ENCODE measurements at places on chromosomes 11 and 22. TPM values are rescaled to one million over a fixed set of nuclear protein-coding genes. Genes with fewer than 3 reads are reported as not detected.

DNA sequence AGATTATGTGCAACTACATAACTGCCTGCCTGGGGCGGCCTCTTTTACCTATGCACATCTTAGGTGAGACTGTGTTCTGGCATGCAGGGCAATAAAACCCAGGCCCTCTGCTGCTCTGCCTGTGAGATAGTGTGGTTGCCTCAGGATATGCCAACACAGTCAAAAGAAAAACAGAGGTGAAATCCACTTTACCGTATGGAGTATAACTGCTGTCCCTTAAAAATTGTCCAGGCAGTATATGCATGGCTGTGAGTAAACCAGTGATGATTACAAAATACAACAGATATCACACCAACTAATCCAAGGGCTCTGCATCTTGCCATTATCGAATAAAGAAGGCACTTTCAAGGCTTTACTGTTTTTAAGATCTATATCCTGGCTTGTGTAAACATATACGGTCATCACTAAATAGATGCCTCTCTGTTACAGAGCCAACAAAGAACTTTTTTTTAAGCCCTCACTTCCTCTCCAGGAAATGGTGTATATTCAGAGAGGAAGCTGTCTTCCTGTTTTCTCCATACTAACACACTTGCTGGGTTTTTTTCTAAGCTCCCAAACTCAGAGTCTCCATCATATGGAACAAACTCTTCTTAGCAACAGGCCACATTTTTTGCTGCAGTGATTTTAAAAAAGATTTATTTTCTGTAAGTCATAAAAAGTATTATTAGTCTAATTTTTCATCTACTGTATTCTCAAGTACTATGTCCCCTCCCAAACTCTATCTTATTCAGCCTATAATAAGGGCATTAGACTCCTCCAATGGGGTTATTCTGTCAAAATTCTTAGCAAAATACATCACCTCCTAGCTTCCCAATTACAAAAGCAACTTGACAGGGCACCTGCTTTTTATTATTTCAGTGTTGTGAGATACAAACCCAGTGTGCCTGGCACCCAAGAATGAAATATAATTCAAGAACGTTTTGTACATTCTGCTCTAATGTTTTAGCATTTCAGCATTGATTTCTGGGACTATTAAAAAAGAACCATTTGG lies 135.2 kb downstream of the MAML2 start:
- peaks cover 2% of the 10 kb centered on the region for H3K36me3 ChIP-seq
- no peaks in the 10 kb centered on the region for H3K27me3 ChIP-seq
- H3K27ac ChIP-seq: peak overlapping the region; percentile 94
- peak overlapping the region; percentile 46 for H3K4me3 ChIP-seq
- no peak for DNase-seq
- H3K4me1 ChIP-seq: peaks cover 79% of the 10 kb centered on the region

- no peaks in the 10 kb centered on the region for H3K4me1 ChIP-seq
- H3K4me3 ChIP-seq: no peak overlapping the region
- H3K27ac ChIP-seq: no peak overlapping the region
Measured at GRCh38 chr11:80636999-80637398, 1196.2 kb upstream of the TENM4 start.

DNA sequence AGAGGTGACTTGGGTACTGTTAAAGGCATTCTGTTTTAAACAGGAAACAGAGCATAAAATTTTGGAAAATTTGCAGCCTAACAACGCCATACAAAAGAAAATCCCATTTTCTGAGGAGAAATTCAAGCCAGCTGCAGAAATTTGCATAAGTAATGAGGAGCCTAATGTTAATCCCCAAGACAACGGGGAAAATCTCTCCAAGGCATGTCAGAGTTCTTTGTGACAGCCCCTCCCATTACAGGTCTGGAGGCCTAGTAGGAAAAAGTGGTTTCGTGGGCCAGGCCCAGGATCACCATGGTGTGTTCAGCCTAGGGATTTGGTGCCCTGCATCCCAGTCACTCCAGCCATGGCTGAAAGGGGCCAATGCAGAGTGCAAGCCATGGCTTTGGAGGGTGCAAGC lies 1333.1 kb upstream of the TENM4 start:
- H3K36me3 ChIP-seq: no peaks in the 10 kb centered on the region
- no peaks in the 10 kb centered on the region for H3K4me1 ChIP-seq
- no peak overlapping the region for H3K4me3 ChIP-seq
- no peaks in the 10 kb centered on the region for H3K27me3 ChIP-seq
- no peak for DNase-seq
- H3K27ac ChIP-seq: no peak overlapping the region

GRCh38 chr22:17103351-17103750 lies 17.8 kb downstream of the TMEM121B start:
- peaks cover 60% of the 10 kb centered on the region for H3K4me1 ChIP-seq
- H3K36me3 ChIP-seq: peaks cover 60% of the 10 kb centered on the region
- H3K4me3 ChIP-seq: no peak overlapping the region

DNA sequence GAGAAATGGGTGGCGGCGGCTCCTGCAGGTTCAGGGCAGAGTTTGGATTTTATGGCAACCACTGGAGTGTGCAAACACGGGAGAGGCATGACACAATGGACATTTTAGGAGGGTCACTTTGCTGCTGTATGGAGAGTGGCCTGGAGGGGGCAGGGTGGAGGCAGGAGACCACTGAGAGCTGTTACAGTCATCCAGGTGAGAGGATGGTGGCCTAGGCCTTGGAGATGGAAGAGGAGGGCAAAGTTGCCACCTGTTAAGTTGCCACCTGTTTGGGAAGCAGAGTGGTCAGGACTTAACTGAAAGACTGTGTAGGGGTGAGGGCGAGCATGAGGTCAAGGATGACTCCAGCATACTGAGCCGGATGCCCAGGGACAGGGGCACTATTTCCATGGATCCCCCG lies 2.3 kb upstream of the RAD9A start:
- H3K4me1 ChIP-seq: peaks cover 34% of the 10 kb centered on the region
- peaks cover 15% of the 10 kb centered on the region for H3K27me3 ChIP-seq
- peak; percentile 79 for DNase-seq
- no peak overlapping the region for H3K27ac ChIP-seq

- peak; percentile 88 for DNase-seq
- no peaks in the 10 kb centered on the region for H3K27me3 ChIP-seq
- H3K36me3 ChIP-seq: peaks cover 10% of the 10 kb centered on the region
- peaks cover 79% of the 10 kb centered on the region for H3K4me1 ChIP-seq
- H3K27ac ChIP-seq: peak overlapping the region; percentile 97
Measured at GRCh38 chr11:122843281-122844141, 5.2 kb downstream of the CRTAM start.

DNA sequence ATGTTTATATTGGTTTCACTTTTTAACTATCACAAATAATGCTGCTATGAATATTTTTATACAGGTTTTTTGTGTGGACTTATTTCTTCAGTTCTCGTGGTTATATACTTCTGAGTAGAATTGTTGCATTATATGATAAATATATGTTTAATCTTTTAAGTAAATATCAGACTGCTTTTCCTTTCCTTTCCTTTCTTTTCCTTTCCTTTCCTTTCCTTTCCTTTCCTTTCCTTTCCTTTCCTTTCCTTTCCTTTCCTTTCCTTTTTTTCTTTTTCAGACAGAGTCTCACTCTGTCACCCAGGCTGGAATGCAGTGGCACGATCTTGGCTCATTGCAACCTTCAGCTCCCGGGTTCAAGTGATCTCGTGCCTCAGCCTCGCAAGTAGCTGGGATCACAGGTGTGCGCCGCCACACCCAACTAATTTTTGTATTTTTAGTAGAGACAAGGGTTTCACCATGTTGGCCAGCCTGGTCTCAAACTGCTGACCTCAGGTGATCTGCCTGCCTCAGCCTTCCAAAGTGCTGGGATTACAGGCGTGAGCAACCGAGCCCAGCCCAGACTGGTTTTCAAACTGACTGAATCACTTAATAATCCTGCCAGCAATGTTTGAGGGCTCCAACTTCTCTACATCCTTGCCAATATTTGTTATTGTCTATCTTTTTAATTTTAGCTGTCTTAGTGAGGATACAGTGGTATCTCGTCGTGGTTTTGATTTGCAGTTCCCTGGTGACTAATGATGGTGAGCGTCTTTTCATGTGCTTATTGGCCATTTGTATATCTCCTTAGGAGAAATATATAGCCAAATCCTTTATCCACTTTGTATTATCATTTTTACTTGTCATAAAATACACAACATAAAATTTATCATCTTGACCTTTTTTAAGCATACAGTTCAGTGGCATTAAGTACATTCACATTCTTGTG lies 21.9 kb downstream of the HTR3B start:
- no peaks in the 10 kb centered on the region for H3K4me1 ChIP-seq
- no peak overlapping the region for H3K27ac ChIP-seq
- DNase-seq: no peak
- no peaks in the 10 kb centered on the region for H3K36me3 ChIP-seq
- no peak overlapping the region for H3K4me3 ChIP-seq

- H3K4me3 ChIP-seq: no peak overlapping the region
- H3K36me3 ChIP-seq: peaks cover 2% of the 10 kb centered on the region
- H3K27ac ChIP-seq: no peak overlapping the region
- H3K27me3 ChIP-seq: no peaks in the 10 kb centered on the region
- no peaks in the 10 kb centered on the region for H3K4me1 ChIP-seq
Measured at GRCh38 chr11:76085270-76085669, 121.0 kb downstream of the WNT11 start.

DNA sequence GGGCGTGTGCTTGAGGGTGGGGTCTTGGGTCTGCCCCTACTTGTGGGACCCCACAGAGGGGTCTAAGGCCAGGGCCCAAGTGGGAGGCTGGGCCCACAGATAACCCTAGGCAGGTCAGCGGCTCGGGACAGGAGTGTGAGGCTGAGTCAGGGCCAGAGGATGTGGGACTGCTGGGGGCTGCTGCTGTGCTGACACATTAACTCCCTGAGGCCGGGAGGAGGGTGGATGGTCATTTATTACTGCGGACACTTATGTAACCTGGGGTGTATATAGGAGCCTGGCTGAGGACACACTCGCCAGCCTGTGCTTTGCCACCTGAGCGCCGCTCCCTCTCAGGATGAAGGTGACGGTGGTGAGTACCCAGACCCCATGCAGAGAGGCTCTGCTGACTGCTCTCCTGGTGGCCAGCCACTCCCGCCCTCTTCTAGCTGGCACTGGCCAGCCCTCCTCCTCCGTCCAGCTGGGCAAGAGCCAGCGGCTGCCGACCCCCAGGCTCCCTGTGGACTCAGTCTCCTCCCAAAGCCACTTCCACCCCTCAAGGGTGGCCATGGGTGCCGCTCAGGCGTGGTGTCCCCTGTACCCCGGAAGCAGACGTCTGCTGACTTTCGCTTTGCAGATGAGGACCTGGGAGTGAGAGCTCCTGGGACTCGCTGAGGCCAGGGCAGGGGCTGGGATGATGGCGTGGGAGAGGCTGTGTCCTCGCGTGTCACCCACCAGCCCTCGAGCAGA lies at the start of gene MIOX:
Gene MIOX (plus strand): TSS at position 299 of the 729 bp plus-strand sequence. CDS start 39 bp downstream, at position 338.
- DNase-seq: no peak
- H3K36me3 ChIP-seq: no peaks in the 10 kb centered on the region
- H3K4me3 ChIP-seq: no peak within 1 kb of the TSS
- H3K27ac ChIP-seq: no peak within 1 kb of the TSS

DNA sequence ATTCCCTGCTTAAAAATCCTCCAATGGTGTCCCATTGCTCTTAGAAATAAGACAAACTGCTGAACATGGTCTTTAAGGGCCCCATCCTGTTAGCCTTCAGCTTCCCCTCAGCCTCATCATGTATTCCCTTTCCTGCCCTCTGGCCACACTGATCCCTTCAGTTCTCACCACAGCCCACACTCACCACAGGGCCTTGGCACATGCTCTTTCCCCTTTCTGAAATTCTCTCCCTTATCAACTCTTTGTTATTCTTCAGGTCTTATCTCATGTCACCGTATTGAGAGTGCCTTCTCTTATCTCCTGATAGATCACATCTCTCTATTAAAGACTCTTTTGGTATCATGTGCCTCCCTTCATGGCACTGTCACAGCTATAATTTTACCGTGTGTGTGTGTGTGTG lies 167.8 kb upstream of the MPPED2 start:
- H3K4me3 ChIP-seq: no peak overlapping the region
- no peaks in the 10 kb centered on the region for H3K36me3 ChIP-seq
- H3K4me1 ChIP-seq: no peaks in the 10 kb centered on the region
- no peak overlapping the region for H3K27ac ChIP-seq
- H3K27me3 ChIP-seq: no peaks in the 10 kb centered on the region

DNA sequence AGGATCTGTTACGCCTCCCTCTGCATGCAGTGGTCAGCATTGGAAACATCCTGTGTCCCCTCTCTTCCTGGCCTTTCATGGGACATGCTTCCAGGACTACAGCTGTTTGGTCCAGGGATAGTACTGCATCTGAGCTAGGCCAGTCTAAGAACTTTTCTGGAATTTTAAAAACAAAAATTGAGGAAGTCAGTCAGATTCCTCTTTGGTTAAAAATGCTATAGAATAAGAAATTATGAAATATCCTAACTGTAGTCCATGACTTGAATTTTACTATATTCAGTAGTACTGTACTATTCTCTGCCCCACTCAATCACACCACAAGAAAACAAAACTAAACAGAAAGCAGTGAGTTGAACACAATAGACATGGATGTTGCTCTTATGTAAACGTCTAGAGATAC lies 201.0 kb upstream of the CADM1 start:
- no peak for DNase-seq

- H3K27ac ChIP-seq: no peak overlapping the region
- H3K4me1 ChIP-seq: no peaks in the 10 kb centered on the region
- H3K27me3 ChIP-seq: no peaks in the 10 kb centered on the region
- DNase-seq: no peak
Measured at GRCh38 chr11:1232021-1232882, 9.4 kb downstream of the MUC5B start.

DNA sequence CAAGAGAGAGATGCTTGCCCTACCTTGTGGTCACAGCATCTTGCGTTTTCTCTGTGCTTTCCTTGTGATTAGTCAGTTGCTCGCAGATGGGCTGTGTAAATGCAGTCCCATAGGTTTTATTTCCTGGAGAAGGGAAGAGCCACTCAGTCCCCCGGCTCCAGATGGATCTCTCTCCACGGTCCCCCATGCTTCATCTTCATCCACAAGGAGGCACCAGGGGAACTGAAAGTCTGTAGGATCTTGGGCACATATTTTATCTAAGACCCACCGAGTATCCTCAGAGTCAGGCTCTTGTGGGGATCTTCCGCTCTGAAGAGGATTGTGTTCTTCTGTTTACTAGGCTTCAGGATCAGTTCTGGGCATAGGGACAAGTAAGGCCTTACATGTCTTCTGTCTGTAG lies 66.8 kb upstream of the E2F8 start:
- no peak overlapping the region for H3K27ac ChIP-seq
- H3K36me3 ChIP-seq: no peaks in the 10 kb centered on the region
- H3K4me3 ChIP-seq: no peak overlapping the region
- H3K4me1 ChIP-seq: no peaks in the 10 kb centered on the region
- peaks cover 12% of the 10 kb centered on the region for H3K27me3 ChIP-seq
- DNase-seq: no peak

GRCh38 chr22:30460147-30460546 lies 11.7 kb downstream of the SEC14L3 start:
- DNase-seq: no peak
- no peak overlapping the region for H3K4me3 ChIP-seq
- no peak overlapping the region for H3K27ac ChIP-seq
- peaks cover 7% of the 10 kb centered on the region for H3K4me1 ChIP-seq
- peaks cover 6% of the 10 kb centered on the region for H3K27me3 ChIP-seq
- no peaks in the 10 kb centered on the region for H3K36me3 ChIP-seq

GRCh38 chr22:50665738-50666137 lies 6.9 kb upstream of the SHANK3 start:
- H3K4me3 ChIP-seq: no peak overlapping the region
- no peak for DNase-seq
- H3K36me3 ChIP-seq: no peaks in the 10 kb centered on the region
- H3K27ac ChIP-seq: no peak overlapping the region
- H3K4me1 ChIP-seq: no peaks in the 10 kb centered on the region

Gene ART5
- total RNA-seq: not detected

Gene ZNF195
- total RNA-seq: 43.1 TPM

Gene CALCA
- total RNA-seq: not detected

Gene KDM4F
- not detected for total RNA-seq

Gene H19
- not detected for total RNA-seq
